ENCODE measurements at places on chromosomes 6 and 20.

- no peak for DNase-seq
These were observed 293.9 kb downstream of the RNGTT start for GRCh38 chr6:88669475-88669874.

DNA sequence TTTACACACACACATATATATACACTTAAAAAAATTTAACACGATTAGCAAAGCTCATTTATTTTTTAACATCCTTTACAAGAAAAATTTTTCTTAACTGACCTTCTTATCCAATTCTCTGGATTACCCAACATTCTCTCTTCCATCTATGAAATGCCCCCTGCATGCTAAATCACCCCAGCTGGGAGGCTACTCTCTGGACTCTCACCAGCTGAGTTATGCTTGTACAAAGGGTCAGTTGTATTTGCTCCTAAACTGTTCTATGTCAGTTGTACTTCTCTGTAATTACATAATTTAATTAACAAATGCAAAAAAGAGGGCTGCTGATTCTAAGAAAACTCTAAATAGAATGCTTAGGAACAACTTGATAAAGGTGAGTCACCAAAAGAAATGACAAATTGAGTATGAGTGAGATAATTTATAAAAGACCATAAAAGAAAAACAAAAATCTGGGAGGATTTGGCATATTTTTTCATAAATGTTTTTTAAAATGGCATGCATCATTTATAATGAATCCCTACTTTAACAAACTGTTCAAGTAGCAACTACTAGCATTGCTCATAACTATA, 120.5 kb downstream of the KIF13A start:
- DNase-seq = no peak

- DNase-seq = no peak
These were observed 77.6 kb upstream of the EYA2 start for GRCh38 chr20:46816886-46817638.

- DNase-seq = no peak
These were observed 6.8 kb upstream of the POU3F2 start for GRCh38 chr6:98827295-98828159.

GRCh38 chr6:146265056-146265455, 236.2 kb downstream of the GRM1 start:
- no peak for DNase-seq

DNA sequence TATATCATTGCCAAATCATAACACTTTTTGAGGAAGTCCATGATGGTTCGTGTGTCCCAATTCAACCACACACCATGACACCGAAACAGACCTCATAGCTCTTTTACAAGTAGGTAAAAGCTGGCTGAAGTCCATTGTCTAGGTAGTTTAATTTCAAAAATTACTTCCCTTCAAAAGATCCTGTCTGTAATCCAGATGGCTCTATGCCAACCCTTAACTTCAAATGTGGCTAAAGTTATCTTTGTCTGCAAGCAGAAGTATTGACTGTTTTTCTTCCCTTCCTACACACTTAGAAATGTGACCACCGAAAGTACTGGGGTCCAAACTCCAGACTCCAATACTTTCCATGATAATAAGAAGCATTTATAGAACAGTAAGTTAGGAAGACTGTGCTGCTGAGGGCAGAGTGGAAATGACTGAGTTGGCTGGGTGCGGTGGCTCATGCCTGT, 8.3 kb upstream of the TIAM2 start:
- DNase-seq = no peak

DNA sequence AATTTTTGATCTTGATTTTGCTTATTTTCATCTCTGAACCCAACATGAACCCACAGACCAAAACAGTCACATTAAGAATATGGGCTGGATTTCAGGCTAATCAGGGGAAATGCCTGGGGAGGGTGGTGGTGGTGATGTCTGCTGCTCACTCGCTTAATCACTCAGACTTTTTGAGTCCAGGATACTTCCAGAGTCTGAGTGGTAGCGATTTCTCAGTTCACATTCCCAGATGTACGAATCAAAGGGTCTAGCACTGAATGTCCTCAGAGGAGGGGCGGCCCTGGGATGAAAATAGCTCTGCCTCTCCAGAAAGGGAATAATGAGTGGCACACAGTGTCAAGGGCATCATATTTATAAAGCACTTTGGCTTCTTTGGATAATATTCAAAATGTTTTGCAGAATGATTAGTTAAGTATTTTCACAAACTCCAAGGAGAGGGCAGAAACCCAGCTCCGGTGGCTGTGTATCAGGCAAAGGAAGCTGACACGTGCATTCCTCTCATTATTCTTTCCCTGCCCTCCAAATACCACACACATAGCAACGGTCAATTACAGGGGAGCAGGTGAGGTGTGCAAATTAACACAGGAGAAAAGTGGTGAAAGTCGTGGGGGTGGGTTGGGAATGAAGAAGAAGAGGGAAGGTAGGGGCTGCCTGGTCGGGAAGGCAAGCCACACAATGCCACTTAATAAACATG, 345.2 kb upstream of the RSPO3 start:
- no peak for DNase-seq

- DNase-seq = no peak
These were observed 199.6 kb downstream of the OGFRL1 start for GRCh38 chr6:71488186-71488585.

- DNase-seq = peak; percentile 84
These were observed 1.1 kb downstream of the CITED2 start for GRCh38 chr6:139373154-139373927.

GRCh38 chr6:157563611-157564284, 182.8 kb downstream of the ZDHHC14 start:
- no peak for DNase-seq

- DNase-seq = peak; percentile 35
These were observed 917 bp upstream of the TEAD3 start for GRCh38 chr6:35497571-35498421.

GRCh38 chr6:130946076-130946475, 117.0 kb downstream of the EPB41L2 start:
- DNase-seq = no peak

- DNase-seq = no peak
These were observed 49.5 kb downstream of the ADTRP start for GRCh38 chr6:11729076-11729475.

DNA sequence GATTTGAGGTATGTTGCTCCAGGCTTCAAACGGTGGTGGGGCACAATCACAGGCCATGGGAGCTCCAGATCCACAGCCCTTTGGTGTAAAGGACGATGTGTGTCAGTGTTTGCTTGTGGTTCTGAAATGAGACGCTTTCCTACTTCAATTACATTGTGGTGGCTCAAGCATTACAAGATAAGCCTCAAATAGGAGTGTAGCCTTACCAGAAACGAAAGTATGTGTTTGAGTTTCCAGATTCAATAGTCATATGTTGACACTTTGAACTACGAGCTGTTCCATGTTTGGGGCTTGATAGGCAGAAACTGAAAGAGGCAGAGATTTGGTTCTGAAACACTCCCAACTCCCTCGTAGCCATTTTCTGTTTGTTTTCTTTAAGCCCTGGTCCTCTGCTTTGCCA, 187.1 kb downstream of the MYLK4 start:
- no peak for DNase-seq

DNA sequence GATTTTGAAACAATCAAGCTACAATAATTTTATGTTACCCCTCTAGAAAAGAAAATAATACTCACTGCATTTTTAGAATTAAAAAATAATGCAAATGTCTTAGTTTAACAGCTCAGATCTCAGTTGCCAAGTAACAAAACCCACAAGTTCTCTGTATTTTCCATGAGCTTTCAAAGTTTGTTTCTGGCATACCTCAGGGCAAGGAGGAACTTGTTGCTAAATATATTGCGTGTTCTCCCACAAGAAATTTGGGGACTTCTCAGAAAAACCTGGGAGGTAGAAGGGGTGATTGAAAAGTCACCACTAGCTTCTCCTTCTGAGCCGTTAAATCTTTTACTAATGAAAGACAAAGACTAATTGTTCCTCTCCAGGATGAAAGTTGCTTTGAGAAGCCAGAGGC, 236.8 kb upstream of the MARCKS start:
- DNase-seq = no peak

- peak; percentile 100 for DNase-seq
These were observed at the start of gene CDS2 for GRCh38 chr20:5126512-5127203. Gene CDS2 (plus strand): TSS chr20:5127008. CDS start chr20:5127093, 85 bp downstream.

DNA sequence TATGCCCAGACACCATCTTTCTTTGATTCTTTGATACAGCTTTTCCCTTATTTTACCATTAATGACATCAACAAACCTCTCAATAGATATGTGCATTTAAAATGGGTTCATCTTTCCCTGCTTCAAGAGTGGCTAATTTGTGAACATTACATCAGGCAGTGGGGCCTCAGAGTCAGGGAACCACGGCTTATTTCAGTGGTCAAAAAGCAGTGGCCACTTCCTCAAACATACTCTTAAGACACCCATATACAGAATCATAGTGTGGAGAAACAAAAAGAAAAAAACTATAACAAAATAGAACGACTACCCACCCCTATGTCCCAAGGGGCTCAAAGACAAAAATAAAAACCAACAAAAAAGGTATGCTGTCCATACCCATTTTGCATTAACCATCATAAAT, 12.9 kb downstream of the SALL4 start:
- DNase-seq = no peak

DNA sequence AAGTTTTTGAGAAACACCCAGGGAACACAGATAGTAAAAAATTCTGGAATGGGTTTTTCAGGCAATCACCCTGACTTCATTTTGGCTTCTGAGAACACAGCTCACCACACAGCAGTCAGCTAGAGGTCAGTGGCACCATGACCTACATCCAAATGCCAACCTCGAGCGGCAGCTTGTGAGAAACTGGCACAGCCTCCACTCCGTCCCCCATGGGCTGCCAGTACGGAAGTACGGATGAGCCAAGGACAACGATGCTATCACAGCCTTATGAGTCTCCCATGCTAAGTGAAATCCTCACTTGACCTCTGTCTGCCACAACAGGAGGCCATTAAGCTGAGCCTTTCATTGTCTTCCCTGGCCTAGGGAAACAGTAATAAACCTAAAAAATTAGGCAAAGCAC, 32.0 kb downstream of the KIF16B start:
- DNase-seq = no peak

- no peak for DNase-seq
These were observed 526.1 kb upstream of the SPTLC3 start for GRCh38 chr20:12482661-12483060.

DNA sequence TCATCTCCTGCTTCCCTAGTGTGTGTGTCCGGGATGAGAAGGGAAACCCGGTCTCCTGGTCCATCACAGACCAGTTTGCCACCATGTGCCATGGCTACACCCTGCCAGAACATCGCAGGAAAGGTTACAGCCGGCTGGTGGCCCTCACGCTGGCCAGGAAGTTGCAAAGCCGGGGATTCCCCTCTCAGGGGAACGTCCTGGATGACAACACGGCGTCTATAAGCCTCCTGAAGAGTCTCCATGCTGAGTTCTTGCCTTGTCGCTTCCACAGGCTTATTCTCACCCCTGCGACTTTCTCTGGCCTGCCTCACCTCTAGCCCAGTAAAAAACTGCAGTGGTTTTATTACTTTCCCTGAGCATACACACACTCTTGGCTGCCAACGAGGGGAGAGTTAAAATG, 23.9 kb upstream of the C6orf141 start:
- no peak for DNase-seq

GRCh38 chr6:147204060-147204785, at the start of gene STXBP5:
Gene STXBP5 (plus strand): TSS chr6:147204417. CDS start chr6:147204533, 116 bp downstream.
- DNase-seq = peak; percentile 34

DNA sequence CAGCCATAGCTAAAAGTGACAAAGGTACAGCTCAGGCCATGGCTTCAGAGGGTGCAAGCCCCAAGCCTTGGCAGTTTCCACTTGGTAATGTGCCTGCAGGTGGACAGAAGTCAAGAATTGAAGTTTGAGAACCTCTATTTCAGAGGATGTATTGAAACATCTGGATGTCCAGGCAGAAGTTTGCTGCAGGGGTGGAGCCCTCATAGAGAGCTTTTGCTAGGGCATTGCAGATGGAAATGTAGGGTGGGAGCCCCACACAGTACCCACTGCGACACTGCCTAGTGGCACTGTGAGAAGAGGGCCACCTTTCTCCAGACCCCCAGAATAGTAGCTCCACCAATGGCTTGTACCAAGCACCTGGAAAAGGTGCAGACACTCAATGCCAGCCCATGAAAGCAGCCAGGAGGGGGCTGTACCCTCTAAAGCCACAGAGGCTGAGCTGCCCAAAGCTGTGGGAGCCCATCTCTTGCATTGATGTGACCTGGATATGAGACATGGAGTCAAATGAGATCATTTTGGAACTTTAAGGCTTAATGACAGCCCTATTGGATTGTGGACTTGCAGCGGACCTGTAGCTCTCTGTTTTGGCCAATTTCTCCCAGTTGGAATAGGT, 1299.4 kb upstream of the MAP3K7 start:
- DNase-seq = no peak

DNA sequence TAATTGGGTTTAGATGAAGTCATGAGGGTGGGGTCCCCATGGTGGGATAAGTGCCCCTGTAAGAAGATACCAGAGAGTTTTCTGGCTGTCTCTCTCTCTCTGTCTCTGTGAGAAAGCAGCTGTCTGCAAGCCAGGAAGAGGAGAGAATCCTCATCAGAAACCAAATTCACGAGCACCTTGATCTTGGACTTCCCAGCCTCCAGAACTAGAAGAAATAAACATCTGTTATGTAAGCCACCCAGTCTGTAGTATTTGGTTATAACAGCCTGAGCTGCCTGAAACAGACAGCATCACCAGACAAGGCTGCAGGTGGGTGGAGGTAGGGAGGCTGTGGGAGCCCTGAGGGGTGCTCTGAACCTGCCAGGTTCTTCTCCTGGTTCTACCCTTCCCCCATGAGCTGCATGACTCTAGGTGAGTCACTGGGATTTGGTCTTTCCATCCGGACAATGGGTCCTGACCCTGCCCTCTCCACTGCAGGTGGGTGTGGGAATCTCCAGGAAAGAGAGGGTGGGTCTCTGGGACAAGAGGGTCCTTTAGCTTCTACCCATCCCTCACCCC, 34.3 kb upstream of the VEGFA start:
- no peak for DNase-seq

- DNase-seq = peak; percentile 35
These were observed 82.9 kb upstream of the FOXP4 start for GRCh38 chr6:41463062-41463930.

- DNase-seq = no peak
These were observed 3.7 kb downstream of the POU3F2 start for GRCh38 chr6:98838032-98838431.

GRCh38 chr6:36268478-36269275, 1.2 kb upstream of the PNPLA1 start:
- DNase-seq = no peak

GRCh38 chr6:16227048-16227562, 11.3 kb upstream of the GMPR start:
- DNase-seq = no peak

DNA sequence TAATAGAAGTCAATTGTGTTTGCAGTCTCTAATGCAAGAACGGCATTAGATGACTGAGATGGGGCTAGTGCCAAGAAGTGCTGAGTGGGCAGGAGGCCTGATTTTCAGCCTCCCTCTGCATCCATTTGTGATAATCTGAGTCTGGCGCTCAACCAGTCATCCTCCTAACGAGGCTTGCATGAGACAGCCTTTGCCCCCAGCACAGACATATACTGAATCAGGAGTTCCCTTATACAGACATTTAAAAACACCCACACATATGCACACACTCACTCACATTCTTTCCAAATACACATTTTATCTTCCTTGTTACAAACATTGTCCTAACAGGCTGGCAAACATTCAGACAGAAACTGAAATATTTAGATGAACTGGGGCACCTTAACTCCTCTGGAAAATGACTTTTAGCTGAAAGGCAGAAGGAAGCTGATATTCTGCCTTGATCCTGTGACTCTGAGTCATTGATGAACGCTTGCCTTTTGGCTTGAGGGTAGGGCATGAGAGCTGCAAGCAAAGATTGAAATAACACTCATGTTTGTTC, 562.3 kb downstream of the DHX35 start:
- DNase-seq = no peak

GRCh38 chr6:35317483-35318195, 20.0 kb downstream of the DEF6 start:
- DNase-seq = no peak

- DNase-seq = peak; percentile 46
These were observed at the start of gene NT5E for GRCh38 chr6:85449818-85450759. Gene NT5E (plus strand): TSS chr6:85450083. CDS start chr6:85450140, 57 bp downstream.

Measured in CD8-positive, alpha-beta T cell (primary cell).